Fibroblast of the aortic adventitia (primary cell): ENCODE measurements at places on chromosomes 2 and 18. TPM values are rescaled to one million over a fixed set of nuclear protein-coding genes. Genes with fewer than 3 reads are reported as not detected.

The STON1 gene
- total RNA-seq = 24.6 and 79.9 TPM in 2 replicates

The MYCN gene
- not detected in 2 replicates for total RNA-seq

The INPP5D gene
- 0.54 and 0.98 TPM in 2 replicates for total RNA-seq

The SLC19A3 gene
- total RNA-seq = 0.18 and 1.6 TPM in 2 replicates

The CXCR1 gene
- not detected in 2 replicates for total RNA-seq

The TCF23 gene
- 2.3 TPM in 1 of 2 replicates, not detected in the other for total RNA-seq

The GKN1 gene
- total RNA-seq = not detected in 2 replicates

The CCDC138 gene
- 4.5 and 8.5 TPM in 2 replicates for total RNA-seq

The UGT1A8 gene
- 0.09 TPM in 1 of 2 replicates, not detected in the other for total RNA-seq

The RALBP1 gene
- 77.2 and 100 TPM in 2 replicates for total RNA-seq

The CTAGE1 gene
- total RNA-seq = not detected in 2 replicates

GRCh38 chr2:145012806-145013205, 492.9 kb upstream of the ZEB2 start:
- DNase-seq = no peak

DNA sequence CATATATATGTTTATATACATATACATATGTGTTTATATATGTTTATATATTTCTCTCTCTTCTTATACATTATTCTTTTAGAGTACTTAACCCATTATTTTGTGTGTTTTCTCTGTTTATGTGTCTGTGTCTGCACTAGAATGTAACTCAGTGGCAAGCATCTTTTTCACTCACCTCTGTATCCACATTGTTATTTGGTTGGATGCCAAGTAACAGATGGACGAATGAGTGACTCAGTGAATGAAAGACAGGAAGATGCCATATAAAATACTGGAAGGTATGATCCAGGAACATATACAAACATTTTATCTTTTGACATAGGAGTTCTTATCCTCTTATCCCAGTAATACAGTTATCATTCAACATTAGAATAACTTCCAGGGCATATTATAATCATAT, 684.8 kb downstream of the RNF144A start:
- DNase-seq = no peak

GRCh38 chr2:60899230-60899891, 18.0 kb downstream of the REL start:
- DNase-seq = no peak

- no peak for DNase-seq
Observed at GRCh38 chr2:143402451-143402850, 273.2 kb downstream of the ARHGAP15 start.

DNA sequence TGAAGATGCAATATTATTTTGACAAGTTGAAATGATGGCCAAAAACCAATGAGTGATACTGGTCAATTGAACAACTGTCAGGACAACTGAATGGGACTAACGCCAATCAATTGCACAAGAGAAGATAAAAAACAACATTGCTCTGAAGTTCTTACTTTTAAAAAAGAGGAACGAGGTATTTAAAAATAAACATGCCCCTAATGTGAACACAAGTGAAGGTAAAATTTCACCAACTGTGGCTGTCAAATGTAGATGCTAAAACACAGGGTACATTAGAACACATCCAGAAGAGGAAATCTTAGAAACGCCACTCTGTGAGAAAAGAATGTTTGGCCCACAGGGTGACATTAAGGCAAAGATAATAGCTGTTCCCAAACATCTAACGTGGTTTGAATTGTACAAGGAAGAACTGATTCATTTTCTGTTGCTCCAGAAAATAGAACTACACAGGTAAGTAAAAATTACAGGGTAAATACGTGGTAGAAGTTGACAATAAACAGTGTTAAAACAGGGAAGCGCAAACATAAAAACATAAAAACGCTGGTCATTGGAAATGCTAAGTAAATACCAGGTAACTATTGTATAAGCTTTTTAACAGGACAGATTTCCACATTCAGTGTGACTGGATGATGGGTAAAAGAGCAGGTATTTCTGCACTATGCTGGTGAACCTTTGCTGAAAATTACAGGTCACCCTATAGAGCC, 20.3 kb downstream of the LONRF2 start:
- no peak for DNase-seq

- no peak for DNase-seq
Observed at GRCh38 chr2:48332286-48332685, 197.7 kb upstream of the STON1 start.

DNA sequence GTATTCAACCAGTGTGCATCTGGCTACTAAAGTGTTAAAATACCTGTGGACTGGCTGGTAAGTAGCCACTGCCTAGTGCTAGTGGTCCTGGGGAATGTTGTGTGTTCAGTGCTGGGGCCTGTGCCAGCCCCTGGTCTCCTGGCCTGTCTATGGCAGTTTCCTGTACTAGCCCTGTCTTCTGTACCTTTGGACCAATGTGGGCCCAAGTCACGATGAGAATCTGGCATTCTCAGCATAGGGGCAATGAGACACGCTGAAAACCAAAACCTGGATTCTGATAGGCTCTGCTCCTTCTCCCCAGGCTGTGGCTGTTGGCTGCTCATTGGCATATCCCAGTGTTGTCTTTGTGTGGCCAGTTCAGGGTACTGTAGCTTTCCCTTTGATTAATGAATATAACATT, 170.4 kb downstream of the PTPRM start:
- no peak for DNase-seq

GRCh38 chr2:55948176-55948923, 24.8 kb upstream of the EFEMP1 start:
- peak; percentile 72 for DNase-seq

DNA sequence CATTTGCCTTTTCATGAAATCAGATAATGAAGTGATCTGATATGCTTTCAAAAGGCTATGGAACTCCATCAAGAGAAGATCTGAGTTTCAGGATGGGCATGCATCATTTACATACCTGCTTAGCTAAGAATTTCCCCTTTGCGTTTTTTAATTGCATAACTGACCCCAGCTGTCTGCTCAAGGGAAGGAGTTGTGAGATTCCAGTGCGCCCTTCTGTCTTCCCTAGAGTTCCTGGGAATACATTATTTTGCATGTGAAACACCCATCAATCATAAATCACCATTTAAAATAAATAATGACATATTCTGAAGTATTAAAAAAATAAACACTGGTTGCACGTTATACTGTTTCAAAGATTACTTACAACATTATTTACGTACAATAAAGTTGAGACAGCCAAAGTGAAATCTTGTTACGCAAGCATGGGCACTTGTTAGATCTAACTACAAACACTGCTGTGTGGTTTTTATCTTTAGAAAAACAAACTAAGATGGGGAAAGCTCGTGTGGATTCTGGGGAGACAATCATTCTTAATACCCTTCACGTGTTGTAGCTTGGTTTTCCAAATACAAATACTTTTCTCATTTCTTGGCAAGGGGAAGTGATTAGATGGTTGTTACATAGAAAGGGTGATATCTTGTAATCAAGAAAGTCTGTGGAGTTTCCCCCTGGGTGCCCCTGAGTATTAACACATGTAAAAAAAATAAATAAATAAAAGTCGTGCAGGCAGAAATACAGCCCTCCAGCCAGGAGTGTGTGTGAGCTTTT, 125.7 kb upstream of the LMAN1 start:
- peak; percentile 99 for DNase-seq

DNA sequence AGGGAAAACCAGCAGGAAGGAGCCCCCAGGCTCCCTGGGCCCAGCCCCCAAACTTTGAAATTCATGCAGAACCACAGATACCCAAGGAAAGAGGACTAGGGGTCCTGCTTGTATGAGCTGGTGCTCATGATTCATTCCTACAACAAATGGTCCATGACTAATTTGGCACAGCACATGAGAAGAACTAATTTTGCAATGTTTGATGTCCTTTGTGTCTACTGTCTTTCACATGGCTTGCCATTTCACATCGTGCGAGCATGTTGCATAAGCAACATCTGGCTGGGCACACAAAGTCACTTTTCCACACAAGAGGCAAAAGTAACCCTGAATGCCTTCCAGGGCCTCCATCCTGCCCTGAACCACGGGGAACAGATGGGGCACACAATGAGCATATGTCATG, 149.6 kb upstream of the APCDD1 start:
- DNase-seq = peak; percentile 68

DNA sequence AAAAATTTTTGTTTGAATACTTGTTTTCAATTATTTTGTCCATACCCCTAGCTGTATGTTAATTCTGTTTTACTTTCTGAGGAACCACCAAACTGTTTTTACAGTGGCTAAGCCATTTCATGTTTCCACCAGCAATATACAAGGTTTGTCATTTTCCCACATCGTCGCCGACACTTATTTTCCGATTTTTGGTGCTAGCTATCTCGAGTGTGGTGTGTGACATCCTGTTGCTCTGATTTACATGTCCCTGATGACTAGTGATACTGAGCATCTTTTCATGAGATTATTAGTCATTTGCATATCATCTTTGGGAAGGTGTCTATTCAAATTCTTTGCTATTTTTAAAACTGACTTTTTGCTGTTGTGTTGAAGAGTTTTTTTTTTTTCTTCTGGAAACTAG, 7.2 kb upstream of the GPC1 start:
- no peak for DNase-seq

DNA sequence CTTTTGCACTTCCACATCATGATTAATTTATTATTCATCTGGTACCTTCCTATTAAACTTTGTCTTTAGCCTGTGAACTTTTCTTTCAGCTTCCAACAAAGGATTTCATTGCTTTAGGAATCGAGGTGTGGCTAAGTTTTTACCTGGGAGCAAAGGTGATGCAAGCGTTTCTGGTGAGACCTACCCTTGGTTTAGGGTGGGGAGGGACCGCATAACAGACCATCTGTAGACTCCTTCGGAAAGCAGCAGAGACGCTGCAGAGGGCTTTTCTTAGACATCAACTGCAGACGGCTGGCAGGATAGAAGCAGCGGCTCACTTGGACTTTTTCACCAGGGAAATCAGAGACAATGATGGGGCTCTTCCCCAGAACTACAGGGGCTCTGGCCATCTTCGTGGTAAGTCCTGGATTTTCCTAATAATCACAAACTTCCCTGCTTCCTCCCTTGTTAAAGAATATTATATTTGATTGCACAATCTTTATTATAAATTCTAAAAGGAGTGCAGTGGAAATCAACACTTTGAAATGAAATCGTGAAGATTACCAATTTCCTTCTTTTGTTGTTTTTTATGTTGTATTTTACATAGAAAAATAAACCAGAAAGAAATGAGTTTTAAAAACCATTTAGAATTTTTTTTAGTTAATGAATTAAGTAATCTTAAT, at the start of gene DSG3:
TSS of gene DSG3 (plus strand) at position 212 of the 662 bp plus-strand sequence. CDS start at position 349, 137 bp downstream.
- DNase-seq = no peak

GRCh38 chr2:44692821-44693220, 248.7 kb upstream of the SIX3 start:
- no peak for DNase-seq

- DNase-seq = no peak
Observed at GRCh38 chr2:102233132-102233884, 46.5 kb downstream of the IL1RL2 start.

DNA sequence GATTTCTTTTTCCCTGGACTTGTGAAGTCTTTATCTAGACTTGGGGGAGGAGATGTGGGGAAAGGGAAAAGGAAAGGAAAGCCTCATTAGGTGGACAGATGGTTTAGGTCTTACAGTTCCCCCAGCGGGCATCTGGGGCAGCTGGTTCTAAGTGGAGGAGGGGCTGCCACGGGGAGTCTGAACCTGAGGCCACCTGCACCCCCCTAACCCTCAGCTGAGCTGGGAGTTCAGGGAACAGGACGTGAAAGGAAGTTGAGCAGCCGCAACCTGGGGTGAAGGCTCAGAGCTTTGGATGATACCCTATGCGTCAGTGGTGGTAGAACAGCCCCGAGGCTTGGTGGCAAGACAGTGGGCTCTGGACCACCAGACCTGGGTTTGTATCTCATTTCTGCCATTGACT, 26.8 kb downstream of the ITM2C start:
- no peak for DNase-seq

DNA sequence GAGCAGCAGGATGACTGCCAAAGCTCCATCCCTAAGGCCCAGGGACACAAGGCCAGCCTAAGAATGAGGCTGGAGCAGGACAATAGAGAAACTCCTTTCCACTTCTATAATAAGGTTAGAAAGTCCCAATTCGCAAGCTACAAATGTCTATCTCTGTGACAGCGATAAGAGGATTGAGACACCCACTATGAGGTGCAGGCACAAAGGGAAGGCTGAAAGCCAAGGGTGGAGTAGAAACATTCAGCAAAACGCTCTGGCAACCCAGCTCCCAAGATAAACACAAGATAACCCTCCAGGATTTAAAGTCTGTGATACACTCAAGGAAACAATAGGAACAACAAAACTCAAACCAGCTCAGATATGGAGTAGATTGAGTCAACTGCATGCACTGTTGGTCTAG, 418.0 kb upstream of the UBE2E3 start:
- DNase-seq = peak; percentile 91

DNA sequence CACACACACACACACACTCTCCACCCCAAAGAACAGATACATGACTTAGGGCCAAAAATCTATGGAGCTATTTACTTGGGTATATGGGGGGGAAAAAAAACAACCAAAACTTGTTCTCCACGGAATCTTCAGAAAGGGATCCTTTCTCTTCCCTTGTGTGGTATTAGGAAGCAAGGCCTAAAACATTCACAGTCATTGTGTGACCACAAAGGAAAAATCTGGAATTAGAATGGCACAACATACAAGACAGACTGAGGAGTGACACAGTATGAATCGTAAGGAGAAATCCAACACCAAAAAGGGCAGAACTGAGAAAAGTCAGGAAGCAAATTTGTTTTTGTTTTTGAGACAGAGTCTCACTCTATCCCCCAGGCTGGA, 70.3 kb downstream of the ASXL2 start:
- peak; percentile 24 for DNase-seq

- peak; percentile 85 for DNase-seq
Observed at GRCh38 chr18:2932247-2933181, 80.4 kb downstream of the LPIN2 start.

DNA sequence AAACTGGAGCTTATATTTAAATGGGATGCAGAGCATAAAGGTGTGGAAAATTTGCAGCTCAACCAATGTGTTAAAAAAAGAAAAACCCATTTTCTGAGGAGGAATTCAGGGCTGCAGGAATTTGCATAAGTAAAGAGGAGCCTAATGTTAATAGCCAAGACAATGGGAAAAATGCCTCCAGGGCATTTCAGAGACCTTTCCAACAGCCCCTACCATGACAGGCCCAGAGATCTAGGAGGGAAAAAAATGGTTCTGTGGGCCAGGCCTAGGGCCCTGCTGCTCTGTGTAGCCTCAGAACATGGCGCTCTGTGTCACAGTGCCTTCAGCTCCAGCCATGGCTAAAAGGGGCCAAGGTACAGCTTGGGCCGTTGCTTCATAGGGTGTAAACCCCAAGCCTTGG, 719.7 kb upstream of the ACVR2A start:
- DNase-seq = no peak

DNA sequence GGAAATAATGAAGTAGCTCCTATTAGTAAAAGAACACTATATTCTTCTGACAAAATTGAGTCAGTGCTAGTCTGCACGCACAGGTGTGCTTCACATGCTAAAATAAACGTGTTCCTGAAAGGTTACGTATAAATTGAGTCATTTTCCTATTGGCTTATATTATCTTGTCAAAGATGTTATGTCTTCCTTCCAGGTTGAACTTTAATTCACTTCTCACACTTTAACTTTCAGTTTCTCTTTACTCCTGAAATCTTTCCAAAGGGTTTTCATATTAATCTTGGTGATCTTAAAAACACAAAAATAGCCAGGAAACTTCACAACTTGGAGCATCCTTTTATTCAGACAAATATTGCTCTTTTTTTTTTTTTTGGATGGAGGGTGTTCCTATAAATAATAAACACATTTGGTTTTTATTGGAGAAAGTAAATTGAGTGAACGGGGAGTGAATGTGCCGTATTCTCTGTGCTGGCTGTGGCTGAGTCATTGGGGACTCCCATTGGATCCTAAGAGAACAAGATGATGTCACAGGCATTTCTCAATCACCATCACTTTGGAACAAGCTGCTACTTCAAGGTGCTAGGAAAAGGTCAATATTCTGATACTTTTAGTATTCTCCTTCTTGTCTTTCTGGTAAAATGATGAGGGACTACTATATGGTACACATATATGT, 150.2 kb upstream of the SPATS2L start:
- peak; percentile 83 for DNase-seq
